ENCODE measurements at places on chromosomes 1 and 21.
A peak's percentile ranks its signal among the peaks of the same experiment; 100 is the strongest.

GRCh38 chr1:37609002-37609401, 13.3 kb upstream of the GNL2 start:
- DNase-seq = no peak

GRCh38 chr1:227449051-227449450, 114.3 kb upstream of the ZNF678 start:
- DNase-seq = no peak

- no peak for DNase-seq
Observed at GRCh38 chr21:26554365-26554764, 18.7 kb downstream of the CYYR1 start.

DNA sequence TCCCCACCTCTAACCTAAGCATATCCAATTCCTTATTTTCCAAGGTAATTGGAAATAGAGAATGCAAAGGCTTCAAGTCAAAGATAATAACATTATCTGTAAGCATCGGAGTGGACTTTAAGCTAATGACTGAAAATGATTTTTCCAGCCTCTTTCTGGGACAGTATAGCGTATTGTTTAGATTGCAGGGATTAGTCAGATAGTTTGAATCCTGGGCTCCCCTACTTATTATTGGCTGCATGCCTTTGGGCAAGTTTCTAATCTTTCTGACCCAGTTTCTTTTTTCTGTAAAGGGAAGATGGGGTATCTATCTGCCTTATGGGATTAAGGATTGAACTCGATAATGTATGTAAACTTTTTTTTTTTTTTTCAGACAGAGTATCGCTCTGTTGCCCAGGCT, 1.5 kb upstream of the CDC20 start:
- DNase-seq = no peak

DNA sequence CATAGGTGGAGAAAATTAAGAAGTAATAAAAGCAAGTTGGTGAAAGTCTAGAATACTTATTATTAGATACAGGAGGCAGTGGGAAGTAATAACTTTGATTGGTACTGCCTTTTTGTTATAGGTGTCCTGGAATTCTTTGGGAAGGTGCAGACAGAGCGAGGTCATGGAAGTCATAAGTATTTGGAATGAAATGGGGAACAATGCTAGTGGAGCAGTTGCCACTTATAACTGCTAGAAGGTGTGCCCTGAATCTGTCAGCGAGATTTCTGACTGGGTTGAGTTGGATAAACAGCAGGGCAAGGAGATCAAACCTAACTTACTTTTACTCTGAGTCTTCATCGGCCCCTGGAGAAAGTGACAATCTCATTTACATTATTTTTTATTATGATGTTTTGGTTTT, 69.6 kb downstream of the LHX9 start:
- no peak for DNase-seq

- DNase-seq = no peak
Observed at GRCh38 chr1:62435231-62436038, 1.4 kb upstream of the USP1 start.

- no peak for DNase-seq
Observed at GRCh38 chr1:221766210-221766609, 24.3 kb upstream of the DUSP10 start.

DNA sequence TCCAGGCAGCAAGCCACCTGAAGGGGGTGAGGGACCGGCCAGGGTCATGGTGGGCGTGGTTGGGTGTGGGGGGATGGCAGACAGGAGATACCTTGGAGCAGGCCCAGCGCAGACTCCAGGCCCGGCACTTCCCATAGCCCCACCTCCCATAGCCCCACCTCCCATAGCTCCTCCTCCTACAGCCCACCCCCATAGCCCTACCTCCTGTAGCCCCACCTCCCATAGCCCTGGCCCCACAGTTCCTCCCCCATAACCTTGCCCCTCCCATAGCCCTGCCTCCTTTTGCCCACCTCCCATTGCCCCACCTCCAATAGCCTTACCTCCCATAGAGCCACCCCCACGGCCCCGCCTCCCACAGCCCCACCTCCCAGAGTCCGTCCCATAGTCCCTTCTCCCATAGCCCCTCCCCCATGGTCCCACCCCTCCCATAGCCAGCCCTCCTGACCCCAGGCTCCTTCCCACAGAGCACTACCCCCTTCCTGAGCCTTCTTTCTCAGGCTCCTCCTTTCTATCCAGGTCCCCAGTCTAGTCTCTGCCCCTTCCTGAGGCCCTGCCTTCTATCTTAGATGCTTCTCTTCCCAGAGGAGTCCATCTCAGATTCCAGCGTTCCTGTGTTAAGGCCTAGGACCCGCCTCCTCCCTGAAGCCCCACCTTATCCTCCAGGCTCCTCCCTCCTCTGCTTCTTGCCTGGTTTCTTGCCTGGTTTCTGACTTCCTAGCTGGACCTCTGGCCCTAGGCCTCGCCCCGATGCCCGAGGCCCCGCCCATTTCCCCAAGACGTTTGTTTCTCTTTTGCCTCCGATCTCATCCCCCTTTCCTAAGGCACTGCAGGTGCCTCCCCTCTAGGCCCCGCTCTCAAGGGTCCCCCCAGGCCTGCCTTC, 46.8 kb downstream of the PTPRU start:
- no peak for DNase-seq

DNA sequence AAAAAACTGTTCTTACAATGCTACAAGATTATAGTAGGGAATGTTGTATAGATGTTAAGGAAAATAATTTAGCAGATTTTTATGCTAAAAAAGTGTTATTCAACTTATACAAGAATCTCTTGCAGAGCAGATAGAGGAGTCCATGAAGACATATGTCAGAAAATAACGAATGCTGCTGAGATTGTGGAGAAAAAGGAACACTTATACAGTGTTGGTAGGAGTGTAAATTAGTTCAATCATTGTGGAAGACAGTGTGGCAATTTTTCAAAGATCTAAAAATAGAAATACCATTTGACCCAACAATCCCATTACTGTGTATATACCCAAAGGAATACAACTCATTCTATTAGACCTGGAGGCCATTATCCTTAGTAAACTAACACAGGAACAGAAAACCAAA, 286.2 kb upstream of the OLFM3 start:
- no peak for DNase-seq

DNA sequence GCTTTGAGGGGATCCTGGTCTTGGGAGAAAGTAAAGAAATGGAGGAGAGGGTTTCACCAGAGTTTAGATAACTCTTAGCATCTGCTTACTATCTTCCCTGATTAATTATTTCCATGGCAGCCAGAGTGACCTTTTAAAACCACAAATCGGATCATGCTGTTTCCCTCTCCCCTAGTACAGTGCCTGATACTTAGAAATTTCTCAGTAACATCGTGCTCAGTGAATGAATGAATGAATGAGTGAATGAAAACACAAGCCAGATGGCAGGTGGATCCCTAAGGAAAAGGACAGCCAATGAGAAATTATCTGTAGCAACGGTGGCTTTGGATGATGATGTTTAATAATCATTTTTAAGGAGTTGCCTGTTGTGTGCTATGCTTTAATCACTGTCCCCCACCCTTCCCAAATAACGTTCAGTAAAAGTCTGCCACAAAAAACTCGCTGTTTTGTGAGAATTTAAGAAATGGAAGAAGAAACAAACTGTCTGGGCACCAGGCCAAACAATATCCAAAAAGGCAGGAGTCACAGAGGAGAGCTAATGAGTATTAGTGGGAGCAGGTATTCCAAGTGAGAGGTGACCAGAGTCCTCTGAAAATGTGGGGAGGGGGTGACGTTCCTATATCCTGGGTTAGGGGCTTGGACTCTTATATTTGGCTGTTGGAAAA, 737 bp upstream of the SMAP2 start:
- no peak for DNase-seq

DNA sequence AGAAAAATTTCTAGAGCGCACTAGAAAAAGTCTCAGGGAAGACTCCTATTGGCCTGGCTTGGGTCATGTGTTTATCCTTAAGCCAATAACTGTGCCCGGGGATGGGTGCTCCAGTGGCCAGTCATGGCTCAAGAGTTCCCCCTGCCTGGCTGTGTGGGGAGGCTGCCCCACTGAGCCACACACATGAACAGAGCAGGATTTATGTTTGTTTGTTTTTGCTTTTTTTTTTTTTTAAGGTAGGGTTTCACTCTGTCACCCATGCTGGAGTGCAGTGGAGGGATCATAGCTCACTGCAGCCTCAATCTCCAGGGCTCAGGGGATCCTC, 21.8 kb downstream of the EDN2 start:
- no peak for DNase-seq

GRCh38 chr1:30790850-30791778, 33.5 kb upstream of the LAPTM5 start:
- DNase-seq = no peak

- DNase-seq = no peak
Observed at GRCh38 chr1:150257624-150258585, at the start of gene CA14. TSS of gene CA14 (plus strand) at chr1:150257774. CDS start at chr1:150258129, 355 bp downstream.

DNA sequence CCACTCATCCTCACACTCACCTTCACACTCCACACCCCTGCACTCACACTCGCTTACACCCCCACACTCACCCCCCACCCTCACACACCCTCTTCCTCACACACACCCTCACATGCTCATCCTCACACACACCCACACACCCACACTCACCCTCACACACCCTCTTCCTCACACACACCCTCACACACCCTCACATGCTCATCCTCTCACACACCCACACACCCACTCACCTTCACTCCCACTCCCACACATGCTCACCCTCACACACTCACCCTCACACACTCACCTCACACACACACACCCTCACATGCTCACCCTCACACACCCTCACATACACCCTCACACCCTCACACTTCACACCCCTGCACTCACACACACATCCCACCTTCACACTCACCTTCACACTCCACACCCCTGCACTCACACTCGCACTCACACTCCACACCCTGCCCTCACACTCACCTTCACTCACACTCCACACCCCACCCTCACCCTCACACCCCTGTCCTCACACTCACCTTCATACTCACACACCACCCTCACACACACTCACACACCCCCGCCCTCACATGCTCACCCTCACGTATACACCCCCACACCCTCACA, 42.6 kb upstream of the EDN2 start:
- no peak for DNase-seq

GRCh38 chr1:230573658-230574057, 68.6 kb upstream of the COG2 start:
- DNase-seq = no peak

DNA sequence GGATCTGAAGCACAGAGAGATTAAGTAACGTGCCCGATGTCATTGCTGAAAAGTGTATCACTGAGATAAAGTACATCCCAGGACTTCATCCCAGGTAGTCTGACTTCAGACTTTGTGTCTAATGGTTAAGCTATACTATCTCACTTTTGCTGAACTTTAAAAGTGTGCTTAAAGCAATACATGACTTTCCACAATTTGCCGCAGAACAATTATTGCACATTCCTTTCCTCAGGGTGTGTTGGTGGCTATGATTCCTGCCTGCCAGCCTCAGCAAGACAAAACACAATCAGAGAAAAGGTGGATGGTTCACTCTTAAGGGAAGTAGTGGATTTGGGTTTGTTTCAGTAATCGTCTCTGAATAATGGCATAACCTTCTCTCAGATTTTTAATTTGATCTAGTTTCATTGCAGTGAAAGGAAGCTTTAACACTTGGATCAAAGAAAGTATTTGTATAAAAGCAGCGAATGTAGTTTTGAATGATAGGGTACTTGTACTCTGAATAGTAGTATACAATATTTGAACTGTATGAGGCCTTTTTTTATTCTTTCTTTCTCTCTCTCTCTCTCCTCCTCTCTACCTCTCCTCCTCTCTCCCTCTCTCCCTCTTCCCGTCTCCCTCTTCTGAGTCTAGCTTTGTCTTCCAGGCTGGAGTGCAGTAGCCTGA, 47.0 kb downstream of the CNST start:
- DNase-seq = no peak

DNA sequence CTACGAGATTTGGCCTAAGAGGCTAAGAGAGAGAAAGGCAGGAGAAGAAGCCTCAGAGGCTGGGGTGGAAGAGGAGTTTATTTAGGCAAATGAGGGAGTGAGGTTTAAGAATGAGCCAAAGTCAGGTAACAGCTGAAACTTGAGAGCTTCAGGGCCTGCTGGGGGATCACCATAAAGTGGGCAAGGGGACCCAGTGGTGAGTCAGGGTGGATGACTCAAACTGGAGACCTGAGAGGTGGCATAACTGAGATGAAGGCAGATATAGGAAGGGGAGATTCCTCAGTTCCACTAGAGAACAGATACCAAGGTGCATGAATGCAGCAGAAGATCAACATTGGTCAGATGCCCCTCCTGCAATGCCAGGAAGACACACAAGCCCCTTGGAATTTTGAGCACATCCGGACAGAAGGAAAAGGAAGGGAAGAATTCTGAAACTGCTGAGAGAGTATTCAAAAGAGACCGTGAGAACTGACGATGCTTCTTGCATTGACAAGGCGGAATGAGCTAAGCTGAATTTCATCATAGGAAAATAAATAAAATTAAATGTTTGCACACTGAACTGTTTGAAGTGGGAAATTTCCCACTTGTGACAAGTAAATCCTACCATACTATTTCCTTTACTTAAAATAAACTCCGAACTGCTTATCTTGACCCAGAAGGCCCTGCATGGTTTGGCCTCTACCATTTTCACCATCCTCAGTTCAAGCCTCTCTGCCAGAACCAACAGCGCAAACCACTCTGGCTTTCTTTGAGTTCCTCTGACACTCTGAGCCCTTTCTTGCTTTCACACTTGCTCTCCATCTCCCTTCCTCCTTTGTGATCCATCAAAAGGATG, 94.1 kb downstream of the NMNAT2 start:
- DNase-seq = no peak

DNA sequence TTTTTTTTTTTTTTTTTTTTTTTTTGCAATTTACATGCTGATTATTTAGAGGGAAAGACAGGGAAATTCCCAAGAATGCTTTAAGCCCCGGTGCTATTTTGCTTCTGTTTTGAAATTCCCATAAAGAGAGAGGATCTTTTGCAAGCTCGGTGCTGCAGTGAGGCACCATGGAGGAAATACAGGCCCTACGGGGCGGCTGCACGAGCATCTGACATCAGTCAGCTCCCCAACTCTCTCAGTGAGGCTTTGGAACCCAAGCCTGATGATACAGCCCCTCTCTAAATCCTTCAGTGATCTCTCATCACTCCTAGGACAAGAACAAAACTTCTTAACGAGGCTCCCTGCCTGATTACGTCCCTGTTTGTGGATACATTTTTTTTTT, 791 bp upstream of the CHI3L1 start:
- no peak for DNase-seq

- peak; percentile 55 for DNase-seq
Observed at GRCh38 chr1:245673881-245674414, 519.2 kb downstream of the KIF26B start.

GRCh38 chr1:169163059-169163458, 56.6 kb downstream of the ATP1B1 start:
- DNase-seq = no peak

- DNase-seq = no peak
Observed at GRCh38 chr21:37683396-37684114, 232.7 kb downstream of the KCNJ6 start.

- DNase-seq = no peak
Observed at GRCh38 chr1:66399888-66400529, 133.9 kb upstream of the SGIP1 start.

DNA sequence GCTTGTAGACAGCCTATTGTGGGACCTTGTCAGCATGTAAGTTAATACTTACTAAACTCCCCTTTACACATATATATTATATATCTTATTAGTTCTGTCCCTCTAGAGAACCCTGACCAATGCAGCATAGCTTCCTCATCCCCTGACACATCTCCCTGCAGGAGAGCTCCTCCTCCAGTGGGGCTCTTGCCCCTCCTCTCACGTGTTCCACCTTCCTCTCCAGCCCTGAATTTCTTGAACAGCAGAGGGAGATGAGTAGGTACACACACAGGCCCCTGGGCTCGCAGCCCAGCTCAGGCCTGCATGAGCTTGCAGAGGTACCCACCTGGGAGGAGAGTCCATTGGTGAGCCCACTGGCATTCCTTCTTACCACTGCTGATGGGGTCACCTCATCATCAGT, 27.3 kb upstream of the GOLT1A start:
- no peak for DNase-seq

GRCh38 chr1:58881471-58881994, 97.7 kb upstream of the JUN start:
- DNase-seq = peak; percentile 88
